Muscle of leg (tissue), 16 donors: ENCODE measurements at places on chromosomes 4 and X. TPM values are rescaled to one million over a fixed set of nuclear protein-coding genes. Genes with fewer than 3 reads are reported as not detected.

DNA sequence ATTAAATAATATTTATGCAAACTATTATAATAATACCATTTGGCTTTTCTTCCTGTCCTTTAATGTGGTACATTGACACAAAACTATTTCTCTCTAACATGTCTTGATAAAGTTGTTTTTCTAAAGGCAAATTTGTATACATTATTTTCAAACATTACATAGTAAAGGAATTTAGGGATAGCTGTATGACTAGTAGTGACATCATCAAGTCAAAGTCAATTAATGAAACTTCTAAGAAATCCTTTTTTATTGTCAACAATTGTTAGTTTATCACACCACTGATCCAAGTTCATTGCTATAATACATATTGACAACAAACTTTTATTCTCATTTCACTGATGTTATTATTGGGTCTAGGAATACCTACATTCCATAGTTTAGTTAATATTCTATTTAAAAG is 68.4 kb downstream of the TBCK start:
- DNase-seq, result no peak

DNA sequence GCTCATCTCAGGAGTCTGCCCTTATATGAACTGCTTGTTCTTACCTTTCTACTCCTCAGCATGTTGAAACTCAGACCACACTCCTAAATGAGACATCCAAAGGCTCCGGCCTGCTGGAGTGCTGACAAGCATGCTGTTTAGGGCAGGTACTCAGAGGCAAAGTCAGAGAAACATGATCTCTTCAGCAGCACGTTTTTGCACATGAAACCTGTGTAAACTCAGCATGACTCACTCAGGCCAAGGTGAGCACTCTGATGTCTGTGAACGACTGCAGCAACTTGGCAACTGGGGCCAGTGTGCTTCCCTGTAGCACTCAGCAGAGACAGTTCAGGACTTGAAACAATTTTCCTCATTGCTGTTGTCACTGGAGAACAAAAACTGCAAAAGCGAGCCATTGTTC is 109.6 kb downstream of the PACRGL start:
- no peak for DNase-seq

DNA sequence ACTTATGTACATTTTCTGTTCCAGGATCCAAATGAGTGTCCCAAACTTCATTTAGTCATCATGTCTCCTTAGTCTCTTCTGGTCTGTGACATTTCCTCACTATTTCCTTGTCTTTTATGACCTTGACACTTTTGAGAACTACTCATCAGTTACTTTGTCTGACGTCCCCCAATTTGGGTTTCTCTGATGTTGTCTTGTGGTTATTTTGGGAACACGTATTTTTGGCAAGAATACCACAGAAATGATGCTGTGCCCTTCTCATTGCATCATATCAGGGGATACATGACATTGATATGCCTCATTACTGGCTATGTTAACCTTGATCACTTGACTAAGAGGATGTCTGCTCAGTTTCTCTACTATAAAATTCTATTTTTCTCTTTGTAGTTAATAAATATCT is 308.8 kb downstream of the ZNF674 start:
- DNase-seq, result no peak

DNA sequence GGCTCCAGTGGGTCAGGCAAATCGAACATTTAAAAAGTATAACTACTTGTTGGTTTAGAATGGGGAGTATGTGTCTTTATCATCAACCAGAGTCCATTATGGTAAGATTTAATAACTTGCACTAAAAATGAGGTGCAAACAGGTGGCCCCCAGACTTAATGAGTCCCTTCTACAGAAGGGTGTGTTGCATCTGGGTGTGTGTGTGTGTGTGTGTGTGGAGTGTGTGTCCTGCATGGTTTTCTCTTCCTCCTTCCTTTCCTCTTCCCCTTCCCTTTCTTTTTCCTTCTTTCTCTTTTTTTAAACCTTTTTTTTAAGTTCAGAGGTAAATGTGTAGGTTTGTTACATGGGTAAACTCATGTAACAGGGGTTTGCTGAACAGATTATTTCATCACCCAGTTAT is 53.7 kb downstream of the GPRIN3 start:
- DNase-seq, result no peak

The MTNR1A gene
- total RNA-seq, result 0.13 TPM

The SPIN2A gene
- 3.4 TPM for total RNA-seq
